ENCODE measurements at places on chromosomes 2 and 18.
A peak's percentile ranks its signal among the peaks of the same experiment; 100 is the strongest.

DNA sequence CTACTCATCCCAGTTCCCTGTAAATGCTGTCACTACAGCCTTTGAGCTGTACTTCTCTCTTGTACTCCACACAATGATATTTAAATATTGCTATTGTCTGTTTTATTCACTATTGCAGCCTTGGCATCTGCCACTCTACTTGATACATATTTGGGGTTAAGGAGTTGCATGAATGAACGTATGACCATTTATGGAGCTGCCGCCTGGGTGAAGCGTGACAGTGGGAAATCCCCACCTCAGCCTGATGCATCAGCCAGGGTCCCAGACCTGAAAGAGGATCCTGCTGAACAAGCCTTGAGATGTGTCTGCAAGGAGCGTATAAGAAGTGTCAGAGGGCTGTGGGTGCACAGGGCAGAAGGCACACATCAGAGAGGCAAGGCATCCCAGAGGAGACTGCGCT lies 39.1 kb downstream of the MRPL35 start:
- peak; percentile 57 for DNase-seq

- no peak for DNase-seq
Measured at GRCh38 chr2:153230977-153231376, 247.6 kb downstream of the RPRM start.

- no peak for DNase-seq
Measured at GRCh38 chr2:27237341-27237945, 20.3 kb downstream of the CAD start.

DNA sequence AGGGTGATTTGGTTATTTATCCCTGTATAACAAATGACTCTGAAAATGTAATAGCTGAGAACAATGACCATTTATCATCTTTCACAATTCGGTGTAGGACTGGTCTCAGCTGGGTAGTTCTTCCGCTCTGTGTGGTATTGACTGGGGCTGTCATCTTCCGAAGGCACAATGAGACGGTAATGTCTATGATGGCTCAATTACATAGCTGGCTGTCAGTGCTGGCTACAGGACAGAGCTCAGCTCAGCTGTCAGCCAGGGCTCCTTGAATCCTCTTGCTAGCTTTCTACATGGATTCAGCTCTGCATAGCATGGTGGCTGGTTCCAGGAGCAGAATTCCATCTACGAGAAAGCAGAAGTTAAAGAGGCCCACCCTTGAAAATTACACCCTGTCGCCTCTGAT lies 483.8 kb downstream of the TDRD15 start:
- no peak for DNase-seq

DNA sequence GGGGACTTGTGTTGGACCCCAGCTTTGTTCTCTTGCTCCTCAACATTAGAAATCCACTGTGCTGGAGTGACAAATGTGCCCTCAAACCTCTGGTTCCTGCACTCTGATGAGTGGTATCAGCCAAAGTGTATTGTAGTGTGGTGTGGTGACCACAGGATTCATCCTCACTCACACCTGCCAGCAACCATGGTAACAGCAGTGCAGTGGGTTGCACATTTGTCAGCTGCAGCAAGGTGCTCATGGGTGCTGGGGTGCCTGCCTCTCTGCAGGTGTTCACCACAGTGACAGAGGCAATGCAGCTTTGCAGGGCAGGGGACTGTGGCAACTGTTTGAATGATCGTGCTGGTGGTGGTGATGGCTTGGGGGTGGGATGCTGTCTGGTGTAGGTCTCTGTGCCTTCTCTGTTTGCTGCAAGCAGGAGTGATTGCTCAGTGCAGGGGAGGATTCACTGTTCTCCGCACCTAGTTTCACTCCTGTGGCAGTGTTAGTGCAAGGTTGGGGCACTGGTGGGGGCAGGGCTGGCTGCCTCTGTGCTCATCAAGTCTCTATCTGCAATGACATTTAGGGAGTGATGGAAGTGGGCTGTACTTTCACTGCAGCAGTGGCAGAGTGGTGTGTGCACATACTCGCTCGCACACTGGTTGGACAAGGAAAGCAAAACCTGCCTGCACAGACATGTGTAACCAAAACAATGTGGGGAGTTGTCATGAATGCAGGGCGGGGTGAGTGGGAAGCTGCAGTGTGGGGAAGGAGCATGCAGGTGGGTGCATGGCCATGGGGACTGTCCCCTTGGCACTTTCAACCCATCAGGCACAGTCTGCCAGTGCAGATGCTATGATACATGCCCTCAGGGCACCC lies 301.1 kb downstream of the PIK3C3 start:
- DNase-seq = no peak

DNA sequence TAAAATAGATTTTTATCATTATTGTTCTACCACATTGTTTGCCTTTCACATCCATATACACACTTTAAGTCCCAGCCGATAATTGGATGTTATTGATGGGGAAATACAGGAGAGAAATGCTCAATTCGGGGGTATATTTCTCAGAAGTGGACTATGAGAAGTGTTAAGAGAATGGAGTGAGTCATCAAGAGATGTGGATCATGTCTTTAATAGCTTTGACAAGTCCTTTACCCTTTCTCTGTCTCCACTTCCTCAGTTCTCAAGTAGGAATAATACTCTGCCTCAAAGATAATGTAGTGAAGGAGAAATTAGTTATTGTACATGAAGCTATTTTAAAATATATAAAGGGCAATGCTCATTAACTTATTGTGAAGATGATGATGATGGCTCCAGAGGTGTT lies 1017.6 kb upstream of the PIK3C3 start:
- no peak for DNase-seq

DNA sequence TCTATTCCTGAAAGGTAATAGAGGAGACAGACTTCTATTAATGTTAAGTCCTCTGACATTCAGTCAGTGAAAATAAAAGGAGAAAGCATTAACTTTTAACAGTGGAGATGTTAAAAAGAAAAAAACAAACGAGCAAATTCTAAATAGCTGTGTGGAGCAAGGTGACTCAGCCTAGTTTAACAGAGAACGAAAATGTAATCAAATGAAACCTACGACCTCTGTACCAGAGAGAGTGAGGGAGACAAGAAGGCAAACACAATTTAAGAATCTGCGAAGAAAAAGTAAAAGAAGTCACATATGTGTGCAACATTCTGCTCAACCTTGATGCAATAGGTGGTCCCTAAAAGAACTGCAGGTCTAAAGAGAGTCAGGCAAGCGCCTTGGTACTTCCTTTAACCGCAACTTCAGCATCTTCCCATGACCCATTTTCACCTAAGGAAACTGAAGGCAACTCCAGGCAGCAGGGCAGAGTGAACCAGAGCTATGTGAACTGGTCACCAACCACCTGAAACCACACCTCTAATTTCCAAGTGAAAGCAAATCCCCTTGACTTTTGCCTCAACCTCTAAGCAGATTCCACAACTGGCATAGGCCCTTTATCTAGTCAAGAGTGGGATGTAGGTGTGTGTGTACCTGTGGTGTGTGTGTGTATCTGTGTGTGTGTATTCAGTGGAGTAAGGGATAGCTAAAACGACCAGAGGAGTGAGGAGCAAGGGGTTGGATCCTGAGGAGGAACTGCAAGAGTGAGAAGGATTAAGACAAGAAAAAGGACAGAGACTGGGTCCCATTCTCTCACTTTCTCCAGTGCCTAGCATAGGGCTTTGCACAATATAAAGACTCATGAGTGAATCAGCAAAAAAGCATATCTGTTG lies 43.0 kb downstream of the FIGN start:
- DNase-seq = no peak

GRCh38 chr2:85994897-85995647 lies 106.3 kb upstream of the ST3GAL5 start:
- DNase-seq = no peak
